Stimulated activated CD4-positive, alpha-beta T cell treated with anti-CD3 and anti-CD28 coated beads, Interleukin-12 subunit alpha, Interleukin-12 subunit beta, amount 100 ng/mL, for 4 hours (primary cell): ENCODE measurements at places on chromosomes 7 and 10.
A peak's percentile ranks its signal among the peaks of the same experiment; 100 is the strongest.

GRCh38 chr10:129963641-129964501 is at the start of gene EBF3:
Gene EBF3, minus strand, starts transcription at chr10:129964274. Its CDS starts 506 bp downstream, at chr10:129963768.
- DNase-seq = peak; percentile 54

DNA sequence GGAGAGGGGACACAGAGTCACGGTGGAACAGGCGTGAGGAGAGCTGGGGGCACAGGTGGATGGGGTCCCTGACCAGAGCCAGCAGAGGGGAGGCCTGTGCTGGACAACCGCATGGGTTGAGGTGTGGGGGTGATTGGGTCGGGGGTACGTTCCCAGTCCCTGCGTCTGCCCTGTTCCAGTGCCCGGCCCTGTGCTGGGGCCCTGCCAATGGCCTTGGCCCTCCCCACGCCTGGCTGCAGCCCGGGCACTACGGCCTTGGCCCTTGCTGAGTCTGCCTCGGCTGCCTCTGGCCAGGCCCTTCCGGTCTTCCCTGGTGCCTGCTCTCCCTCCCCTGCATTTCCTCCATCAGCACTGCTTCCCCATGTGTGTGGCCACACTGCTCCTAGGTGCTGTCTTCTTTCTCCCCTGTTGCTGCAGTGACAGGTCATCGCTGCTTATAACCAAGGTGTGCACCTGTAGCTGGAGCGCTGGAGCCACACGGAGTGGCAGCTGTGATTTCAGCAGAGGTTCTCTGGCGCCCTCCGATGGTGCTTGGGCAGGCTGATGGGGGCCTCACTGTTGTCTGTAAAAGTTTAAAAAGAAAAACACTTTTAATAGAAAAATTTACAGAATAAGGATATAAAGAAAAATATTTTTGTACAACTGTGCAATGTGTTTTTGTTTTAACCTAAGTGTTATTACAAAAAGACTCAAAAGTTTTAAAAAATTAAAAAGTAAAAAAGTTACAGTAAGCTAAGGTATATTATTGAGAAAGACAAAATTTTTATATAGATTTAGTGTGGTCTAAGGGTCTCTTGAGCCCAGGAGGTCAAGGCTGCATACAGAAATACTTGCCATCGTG is 45.2 kb upstream of the BHLHA15 start:
- peak; percentile 47 for DNase-seq

- no peak for DNase-seq
These were observed 256.3 kb upstream of the CSTF2T start for GRCh38 chr10:51955696-51956095.

GRCh38 chr10:43957267-43958070 is 308.8 kb upstream of the ZNF32 start:
- DNase-seq = no peak

DNA sequence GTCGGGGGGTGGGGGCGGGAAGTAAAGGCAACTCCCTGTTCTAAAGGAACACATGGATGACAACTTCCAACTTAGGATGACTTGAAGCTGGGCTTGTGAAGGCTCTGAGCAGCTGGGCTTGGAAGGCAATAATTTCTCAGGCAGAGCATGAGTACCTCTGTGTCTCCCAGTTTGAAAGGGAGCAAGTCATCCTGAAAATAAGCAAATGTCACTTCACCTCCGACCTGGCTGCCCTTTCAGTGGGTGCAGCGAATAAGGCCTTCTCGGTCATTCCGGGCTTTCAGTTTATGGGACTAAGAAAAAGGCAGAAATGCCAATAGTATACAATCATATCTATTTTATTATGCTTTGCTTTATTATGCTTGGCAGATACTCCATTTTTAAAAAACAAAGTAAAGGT is 15.3 kb upstream of the ADAMTS14 start:
- DNase-seq = no peak

GRCh38 chr7:79741684-79742083 is 288.2 kb upstream of the MAGI2 start:
- DNase-seq = no peak

DNA sequence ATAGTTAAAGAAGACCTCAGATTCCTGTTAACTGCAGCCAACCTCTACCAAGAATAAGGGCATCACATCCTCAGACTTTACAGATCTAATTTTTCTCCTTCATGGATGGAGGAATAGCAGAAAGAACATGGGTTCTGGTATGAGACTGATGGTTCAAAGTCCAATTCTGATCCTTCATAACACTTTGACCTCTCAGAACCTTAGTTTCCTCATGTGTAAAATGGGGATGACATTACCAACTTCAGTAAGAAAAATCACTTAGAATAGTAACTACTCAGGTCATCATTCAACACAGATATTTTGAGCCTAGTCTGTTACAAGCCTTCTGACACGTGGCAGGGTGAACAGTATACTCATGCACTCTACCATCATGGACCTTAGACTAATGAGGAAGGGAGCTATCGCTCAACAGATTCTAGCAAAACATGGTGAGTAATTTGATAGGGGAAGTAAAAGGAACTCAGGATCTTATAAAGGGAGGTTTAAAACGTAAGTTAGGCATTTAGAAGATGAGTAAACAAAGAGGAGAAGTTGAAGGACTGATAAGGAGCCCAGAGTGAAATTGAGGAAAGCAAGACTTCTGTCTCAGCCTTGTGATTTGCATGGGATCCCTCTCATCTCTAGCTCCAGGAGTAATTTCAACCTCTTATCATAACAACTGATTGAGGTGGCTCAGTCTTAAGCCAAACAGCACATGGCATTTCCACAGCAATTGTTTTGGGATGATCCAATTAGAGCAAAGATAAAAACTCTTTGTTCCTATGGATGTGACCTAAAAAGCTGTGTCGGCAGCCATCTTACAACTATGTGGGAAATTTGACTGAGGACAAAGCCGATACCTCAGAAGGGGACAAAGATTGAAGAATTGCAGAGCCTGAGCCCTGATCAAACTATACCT is 69.2 kb upstream of the TCF7L2 start:
- no peak for DNase-seq

GRCh38 chr7:80047032-80047431 is 87.6 kb upstream of the GNAI1 start:
- DNase-seq = no peak

DNA sequence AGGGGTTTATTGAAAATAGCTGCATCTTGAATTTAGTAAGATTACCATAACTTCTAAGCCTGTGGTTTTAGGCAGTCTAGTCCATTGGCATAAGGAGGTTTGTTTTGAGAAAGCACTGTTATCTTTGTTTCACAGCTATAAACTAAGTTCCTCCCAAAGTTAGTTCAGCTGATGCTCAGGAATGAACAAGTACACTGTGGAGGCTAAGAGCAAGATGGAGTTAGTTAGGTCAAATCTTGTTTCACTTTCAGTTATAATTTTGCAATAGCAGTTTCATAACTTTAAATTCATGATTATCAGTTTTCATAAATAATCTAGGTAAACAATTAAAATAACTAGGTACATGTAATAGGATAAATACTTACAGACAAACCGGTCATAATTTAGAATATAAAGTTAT is 15.4 kb downstream of the SEC61G start:
- DNase-seq = no peak

DNA sequence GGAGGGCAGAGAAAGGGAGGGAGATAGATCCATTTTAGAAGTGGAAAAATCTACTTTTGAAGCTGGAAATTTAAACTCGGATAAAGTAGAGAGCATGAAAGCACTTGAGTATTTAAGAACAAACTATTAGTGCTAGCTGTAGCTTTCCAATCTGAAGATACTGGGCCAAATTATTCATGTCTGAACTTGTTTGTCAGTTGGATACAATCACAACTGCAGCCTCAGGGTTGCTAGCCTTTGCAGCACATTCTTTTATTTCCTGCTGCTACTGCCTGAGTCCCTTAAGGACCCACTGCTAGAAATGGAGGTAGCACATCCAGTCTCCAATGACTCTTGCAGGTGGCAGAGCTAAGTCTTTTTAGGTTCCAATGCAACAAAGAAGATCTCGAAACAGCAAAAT is 8.3 kb upstream of the SLC25A13 start:
- no peak for DNase-seq

DNA sequence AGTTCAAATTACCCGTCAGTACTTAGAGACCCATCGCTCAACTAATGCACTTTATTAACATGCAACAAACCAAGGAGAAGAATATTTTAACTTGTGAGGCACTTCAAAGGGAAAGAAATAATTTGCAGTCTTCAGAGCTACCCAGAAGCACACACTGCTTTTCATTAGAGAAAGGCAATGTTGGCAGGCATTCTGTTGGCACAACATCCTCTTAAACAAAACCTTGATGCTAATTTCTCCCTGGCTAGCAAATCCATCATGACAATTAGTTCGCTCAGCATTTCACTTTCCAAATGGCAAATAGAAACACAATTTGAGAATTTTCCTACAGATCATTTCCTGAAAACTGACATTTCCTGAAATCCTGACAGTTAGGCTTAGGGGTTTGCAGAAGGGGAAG is 155.6 kb upstream of the FAM13C start:
- DNase-seq = no peak

DNA sequence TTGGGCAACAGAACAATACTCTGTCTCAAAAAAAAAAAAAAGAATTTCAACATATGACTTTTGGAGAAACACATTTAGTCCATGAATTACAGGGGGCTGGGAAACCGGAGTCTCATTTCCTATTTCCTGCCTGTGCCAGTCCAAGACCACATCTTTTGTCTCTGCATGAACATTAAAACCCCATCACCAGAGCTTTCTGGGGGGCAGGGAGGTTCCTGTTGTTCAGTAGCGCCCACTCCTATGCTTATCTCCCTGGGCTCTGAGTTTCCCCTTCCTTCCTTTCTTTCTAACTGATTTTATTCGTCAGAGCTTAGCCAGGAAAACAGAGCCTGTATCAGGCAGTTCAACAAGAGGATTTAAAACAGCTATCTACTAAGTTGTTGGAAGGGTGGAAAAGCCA is 119.3 kb downstream of the CALN1 start:
- no peak for DNase-seq

DNA sequence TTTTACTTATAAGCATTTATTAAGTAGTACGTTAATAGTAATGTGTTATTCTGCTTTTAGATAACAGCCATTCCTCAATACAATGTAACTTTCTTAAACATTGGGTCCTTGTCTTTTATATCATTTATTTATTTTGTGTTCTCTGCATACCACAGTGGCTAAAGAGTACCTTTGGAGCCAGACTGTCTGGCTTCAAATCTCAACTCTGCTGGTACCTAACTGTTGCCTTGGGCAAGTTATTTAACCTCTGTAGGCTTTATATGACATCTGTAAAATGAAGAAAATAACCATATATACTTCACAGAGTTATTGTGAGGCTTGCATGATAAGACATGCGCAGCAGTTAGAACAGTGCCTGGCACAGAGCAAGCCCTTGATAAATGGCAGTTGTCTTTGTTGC is 397.6 kb downstream of the MDFIC start:
- no peak for DNase-seq

- no peak for DNase-seq
These were observed 57.7 kb downstream of the MYPN start for GRCh38 chr10:68166871-68167585.

GRCh38 chr10:45373003-45373575 is 927 bp upstream of the ALOX5 start:
- no peak for DNase-seq

GRCh38 chr7:100446040-100446439 is 9.7 kb upstream of the PPP1R35 start:
- no peak for DNase-seq

- DNase-seq = no peak
These were observed 769.3 kb downstream of the SORCS1 start for GRCh38 chr10:106395041-106395749.

- DNase-seq = no peak
These were observed 906.7 kb upstream of the AUTS2 start for GRCh38 chr7:68691261-68692216.

DNA sequence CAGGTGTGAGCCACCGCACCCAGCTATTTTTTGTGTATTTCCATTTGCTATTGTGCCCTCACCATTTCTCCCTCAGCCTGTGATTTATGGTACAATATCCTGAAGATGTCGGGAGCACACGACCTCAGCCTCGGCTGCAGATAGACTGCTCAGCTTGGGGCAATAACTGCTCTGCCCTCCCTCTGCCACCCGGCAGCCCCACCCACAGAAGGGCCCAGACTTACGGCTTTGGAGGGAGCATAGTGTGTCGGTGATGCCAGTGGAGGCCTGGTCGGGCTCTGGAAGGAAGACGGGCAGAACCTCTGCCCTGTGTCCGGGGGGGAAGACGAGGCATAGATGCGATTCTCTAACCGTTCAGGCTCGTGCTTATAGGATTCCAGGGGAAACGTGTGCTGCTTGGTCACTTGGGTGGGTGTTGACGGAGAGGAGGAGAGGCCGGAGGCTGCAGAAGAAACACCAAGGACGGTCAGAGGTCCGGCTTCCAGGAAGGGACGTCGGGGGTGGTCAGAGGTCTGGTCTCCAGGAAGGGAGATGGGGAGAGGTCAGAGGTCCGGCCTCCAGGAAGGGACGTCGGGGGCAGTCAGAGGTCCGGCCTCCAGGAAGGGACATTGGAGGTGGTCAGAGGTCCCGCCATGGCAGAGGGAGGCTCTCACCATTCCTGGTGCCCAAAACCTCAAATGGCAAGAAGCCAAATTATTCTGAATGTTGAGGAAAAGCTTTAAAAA is 155.7 kb upstream of the RHEB start:
- DNase-seq = no peak

- DNase-seq = no peak
These were observed 20.9 kb downstream of the CD36 start for GRCh38 chr7:80659120-80660055.

DNA sequence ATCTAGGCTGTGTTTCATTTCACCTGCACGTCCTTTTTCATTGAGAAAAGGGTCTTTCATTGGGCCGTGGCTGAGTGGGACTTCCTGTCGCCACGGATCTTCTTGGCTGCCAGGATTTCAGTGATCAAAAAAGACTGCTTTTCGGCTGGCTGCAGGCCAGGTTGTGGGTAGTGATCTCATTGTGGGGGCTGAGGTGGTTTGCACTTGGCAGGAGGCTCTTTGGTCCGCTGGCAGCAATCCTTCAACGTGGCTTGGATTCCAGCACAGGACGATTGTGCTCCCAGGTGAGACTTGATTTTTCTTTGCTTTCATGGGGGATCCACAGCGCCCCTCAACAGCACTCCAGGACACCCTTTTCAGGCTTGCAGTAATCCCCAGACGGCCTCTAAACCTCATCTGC is 29.0 kb upstream of the ZNF273 start:
- DNase-seq = no peak

GRCh38 chr10:116978901-116979300 is 26.1 kb downstream of the SHTN1 start:
- DNase-seq = no peak

GRCh38 chr7:80482950-80483349 is 28.9 kb downstream of the GNAT3 start:
- no peak for DNase-seq

GRCh38 chr7:127600885-127601284 is 7.3 kb downstream of the FSCN3 start:
- no peak for DNase-seq

- no peak for DNase-seq
These were observed 43.6 kb upstream of the CDK14 start for GRCh38 chr7:90552521-90552920.

DNA sequence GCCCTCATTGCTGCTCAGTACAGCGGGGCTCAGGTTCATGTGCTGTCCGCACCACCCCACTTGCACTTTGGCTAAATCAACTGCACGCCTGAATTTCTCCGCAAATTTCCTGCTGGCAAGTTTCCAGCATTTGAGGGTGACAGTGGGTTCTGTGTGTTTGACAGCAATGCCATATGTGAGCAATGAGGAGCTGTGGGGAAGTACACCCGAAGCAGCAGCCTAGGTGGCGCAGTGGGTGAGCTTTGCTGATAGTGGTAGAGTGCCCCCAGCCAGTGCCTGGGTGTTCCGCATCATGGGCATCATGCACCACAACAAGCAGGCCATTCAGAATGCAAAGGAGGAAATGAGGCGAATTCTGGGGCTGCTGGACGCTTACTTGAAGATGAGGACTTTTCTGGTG is 103.9 kb upstream of the POT1 start:
- DNase-seq = no peak
